HL-60 (cell line): ENCODE measurements at places on chromosomes 16 and 17.

- DNase-seq = no peak
Measured at GRCh38 chr16:48394355-48394703, 9.1 kb upstream of the SIAH1 start.

DNA sequence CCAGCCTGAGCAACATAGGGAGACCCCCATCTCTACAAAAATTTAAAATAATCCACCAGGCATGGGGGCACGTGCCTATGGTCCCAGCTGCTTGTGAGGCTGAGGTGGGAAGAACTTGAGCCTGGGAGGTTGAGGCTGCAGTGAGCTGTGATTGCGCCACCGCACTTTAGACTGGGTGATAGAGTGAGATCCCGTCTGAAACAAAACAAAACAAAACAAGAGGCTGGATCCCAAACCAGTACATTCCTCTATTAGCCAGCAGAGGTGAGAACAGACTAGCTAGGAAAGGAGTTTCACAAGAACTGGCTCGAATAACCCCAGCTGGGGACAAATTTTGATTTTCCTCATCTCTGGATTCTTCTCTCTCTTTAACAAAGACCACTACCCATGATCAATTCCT lies 366.7 kb upstream of the ZFHX3 start:
- no peak for DNase-seq

GRCh38 chr16:88886420-88886844 lies 20.0 kb upstream of the PABPN1L start:
- no peak for DNase-seq

DNA sequence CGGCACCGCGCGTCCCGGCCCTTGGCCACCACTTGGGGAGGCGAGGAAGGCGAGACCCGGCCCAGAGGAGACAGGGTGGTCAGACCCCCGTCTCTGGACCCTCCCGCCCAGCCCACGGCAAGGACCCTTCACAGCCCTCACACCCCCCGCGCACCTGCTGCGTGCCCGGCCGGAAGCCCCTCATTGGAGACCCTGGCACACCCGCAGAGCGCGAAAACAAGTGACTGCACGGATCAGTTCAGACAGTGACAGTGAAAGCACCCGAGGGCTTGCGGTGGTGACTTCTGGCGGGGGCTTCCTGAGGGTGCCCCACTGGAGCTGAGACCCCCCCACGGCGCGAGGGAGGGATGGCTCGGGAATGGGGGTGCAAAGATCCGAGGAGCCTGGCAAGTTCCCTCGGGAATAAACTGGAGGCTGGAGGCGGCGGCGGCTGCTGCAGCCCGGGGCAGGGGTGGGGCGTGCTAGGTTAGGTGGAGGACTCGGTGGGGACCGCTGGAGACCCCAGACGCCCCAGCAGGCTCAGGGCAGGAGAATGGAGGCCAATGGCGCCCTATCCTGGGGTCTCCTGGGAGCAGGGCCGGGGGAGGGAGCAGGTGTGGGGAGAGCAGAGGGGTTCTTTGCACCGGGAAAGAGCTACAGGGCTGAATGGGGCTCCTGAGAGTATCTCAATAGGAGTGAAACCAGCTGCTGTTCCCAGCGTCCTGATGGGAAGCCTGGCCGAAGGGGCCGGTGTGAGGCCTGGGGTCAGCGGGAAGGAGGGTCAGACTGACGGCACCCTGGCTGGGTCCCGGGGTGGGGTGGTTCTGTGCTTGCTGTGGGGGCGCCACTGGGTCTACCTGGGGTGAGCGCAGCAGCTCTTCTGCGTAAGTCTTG lies 824 bp upstream of the FBXL16 start:
- DNase-seq = no peak

- peak; percentile 11 for DNase-seq
Measured at GRCh38 chr17:57486882-57487301, 230.6 kb downstream of the MSI2 start.

GRCh38 chr17:16217002-16217635 lies at the start of gene PIGL:
Gene PIGL, plus strand, starts transcription at chr17:16217210. Its CDS starts 17 bp downstream, at chr17:16217227.
- peak; percentile 89 for DNase-seq
